Lower lobe of right lung (tissue), 2 donors: ENCODE measurements at places on chromosomes 1 and 21.

GRCh38 chr1:223745731-223746130, 33.4 kb downstream of the CAPN2 start:
- no peak for DNase-seq

GRCh38 chr1:221302357-221302756, 423.1 kb downstream of the HLX start:
- DNase-seq, result no peak

DNA sequence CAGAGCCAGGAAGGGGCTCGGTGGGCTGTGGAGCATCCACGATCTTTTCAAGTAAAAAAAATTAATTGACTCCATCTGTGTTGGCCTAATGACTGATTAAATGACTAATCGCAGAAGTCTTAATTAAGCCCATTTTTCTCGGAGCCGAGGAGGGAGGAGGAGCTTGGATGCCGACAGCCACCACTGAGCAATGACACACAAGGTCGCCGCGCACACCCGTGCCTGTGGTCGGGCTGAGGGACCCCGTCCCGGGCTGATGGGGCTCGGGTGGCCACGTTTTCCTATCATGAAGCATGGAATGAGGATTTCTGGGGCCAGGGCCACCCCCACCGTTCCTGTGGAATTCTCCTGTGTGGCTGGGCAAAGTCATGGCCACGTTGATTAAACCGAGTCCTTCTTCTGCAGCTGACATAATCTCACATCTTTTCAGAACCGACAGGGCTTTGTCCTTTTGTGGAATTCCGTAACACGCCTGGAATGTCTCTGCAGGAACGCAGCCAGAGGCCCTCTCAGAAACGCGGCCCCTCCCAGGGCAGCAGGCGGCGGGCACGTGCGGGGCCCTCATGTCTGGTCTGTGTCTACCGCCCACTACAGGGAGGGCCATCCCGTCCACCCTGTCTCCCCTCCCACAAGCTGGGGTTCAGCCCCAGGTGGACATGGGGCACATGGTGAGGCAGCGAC, 60.7 kb downstream of the MORN1 start:
- DNase-seq, result peak; percentile 75

GRCh38 chr1:221462345-221462744, 279.5 kb downstream of the DUSP10 start:
- DNase-seq, result no peak

- DNase-seq, result no peak
Measured at GRCh38 chr1:211739671-211740411, 64.4 kb upstream of the NEK2 start.

DNA sequence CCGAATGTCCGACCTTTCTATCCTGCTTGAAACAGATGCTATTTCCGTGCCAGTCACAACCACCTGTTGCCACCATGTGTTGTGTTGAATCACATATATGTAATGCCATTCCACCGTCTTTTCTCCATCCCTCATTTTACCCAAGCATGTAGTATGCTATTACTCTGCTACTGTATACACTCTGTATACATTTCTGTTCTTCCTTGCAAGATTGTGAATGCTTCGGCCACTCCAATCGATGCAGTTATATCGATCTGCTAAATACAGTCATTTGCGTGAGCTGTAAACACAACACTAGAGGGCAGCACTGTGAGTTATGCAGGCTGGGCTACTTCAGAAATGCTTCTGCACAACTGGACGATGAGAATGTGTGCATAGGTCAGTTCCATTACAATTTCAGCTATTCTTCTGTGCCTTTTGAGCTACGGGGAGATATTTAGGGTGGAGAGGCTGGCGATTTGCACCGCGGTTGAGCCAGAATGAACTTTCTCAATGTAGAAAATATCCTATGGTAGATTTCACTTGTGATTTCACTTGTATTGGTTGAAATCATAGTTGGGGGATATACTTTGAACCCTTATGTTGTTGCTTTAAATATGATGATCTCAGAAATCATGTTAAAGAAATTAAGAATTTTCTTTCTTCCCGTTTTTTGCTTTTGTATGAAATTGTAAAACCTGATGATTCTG, 289.8 kb downstream of the NTNG1 start:
- DNase-seq, result no peak

DNA sequence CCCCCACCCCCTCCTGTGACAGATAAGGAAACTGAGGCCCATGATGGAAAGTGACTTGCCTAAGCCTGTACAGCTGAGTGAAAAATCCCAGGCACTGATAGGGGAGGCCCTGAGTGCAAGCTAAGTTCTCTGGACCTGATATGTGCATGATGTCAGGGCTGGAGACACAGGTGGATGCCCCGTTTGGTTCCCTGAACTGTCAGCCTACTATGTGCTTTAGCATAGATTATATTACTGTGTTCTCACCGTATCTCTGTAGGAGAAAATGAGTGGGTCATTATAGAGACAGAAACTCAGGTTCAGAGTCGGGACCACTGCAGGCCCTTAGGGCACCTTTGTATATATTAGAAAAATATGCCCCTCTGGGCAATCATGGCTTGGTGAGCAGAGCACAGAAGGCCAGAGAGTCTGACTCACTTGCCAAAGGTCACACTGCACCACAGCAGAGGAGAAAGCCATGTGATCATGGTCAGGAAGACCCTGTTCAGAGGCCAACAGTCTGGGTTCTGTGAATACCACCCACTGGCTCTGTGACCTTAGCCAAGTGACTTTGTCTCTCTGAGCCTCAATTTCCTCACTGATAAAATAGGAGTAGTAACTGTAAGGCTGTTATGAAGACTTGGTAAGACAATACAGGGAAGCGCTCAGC, 145.8 kb upstream of the WNT4 start:
- DNase-seq, result no peak

GRCh38 chr1:15412175-15412800, 2.6 kb downstream of the EFHD2 start:
- DNase-seq, result no peak
